ENCODE measurements at places on chromosomes 16 and 17.
A peak's percentile ranks its signal among the peaks of the same experiment; 100 is the strongest.

GRCh38 chr17:1746975-1747543 is 4.4 kb downstream of the SERPINF2 start:
- DNase-seq = no peak

DNA sequence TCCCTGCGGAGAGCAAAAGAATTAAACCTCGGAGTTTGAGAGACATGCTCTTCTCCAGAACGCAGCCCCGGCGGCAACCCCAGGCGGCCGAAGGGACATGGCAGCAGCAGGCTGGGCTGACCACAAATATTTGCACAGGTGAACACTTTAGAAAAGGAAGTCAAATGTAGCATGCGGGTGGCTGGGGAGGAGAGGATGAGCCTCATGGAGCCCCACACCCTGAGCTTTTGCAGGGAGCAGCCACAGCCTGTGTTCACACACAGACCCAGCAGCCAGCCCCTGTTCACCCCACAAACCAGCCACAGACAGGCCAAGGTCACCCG is 17.8 kb downstream of the HS3ST6 start:
- DNase-seq = no peak

DNA sequence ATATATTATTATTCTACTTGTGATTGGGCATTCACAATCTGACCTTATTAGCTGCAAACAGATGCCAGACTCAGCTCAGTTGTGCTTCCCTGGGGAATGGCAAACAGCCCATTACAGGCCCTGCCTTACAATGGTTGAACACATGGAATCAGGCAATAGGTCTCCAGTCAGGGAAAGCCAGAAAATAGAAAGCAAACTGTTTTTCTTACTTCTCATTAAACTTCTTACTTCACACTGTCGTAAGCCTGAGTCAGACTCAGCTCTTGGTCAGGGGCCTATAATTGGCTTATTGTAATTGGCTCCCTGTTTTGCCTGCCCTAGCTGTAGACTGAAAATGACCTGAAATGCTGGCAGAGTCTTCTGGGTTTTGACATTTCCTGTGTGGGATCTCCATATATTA is 77.0 kb upstream of the CA10 start:
- DNase-seq = no peak

DNA sequence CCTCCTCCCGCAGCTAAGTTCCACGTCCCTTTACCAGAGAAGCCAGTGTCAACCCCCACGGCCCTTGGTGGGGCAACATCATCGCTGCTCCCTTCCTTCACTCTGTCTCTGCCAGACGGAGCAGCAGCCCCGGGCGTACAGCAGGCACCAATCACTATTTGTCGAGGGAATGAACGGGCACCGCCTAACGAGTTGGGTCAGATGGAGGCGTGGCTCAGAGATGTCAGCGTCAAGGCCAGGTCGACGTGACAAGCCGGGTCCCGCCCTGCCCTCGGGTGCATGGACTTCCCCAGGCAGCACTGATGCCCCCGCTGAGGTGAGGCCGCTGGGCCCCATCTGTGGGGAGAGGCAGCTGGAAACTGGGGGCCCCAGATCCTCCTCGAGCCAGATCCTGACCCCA is 50.0 kb downstream of the CBFA2T3 start:
- DNase-seq = no peak

- DNase-seq = no peak
Measured at GRCh38 chr17:2900842-2901241, 104.6 kb downstream of the RAP1GAP2 start.

DNA sequence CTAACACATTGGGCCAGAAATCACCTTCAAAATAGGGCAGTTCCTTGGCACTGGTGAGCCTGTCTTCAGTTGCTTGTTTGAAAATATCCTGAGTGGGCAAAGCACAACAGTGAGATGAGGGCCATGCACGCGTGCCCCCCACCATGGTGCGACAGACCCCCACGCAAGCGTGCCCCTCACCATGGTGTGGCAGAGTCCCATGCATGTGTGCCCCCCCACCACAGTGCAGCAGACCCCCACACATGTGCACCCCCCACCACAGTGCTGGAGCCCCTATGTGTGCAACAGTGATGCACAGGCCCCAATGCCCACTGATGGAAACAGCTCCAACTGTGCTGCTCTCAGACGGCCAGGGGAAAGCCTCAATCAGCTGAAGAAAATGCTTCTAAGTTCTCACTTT is 18.8 kb upstream of the TRAP1 start:
- no peak for DNase-seq

DNA sequence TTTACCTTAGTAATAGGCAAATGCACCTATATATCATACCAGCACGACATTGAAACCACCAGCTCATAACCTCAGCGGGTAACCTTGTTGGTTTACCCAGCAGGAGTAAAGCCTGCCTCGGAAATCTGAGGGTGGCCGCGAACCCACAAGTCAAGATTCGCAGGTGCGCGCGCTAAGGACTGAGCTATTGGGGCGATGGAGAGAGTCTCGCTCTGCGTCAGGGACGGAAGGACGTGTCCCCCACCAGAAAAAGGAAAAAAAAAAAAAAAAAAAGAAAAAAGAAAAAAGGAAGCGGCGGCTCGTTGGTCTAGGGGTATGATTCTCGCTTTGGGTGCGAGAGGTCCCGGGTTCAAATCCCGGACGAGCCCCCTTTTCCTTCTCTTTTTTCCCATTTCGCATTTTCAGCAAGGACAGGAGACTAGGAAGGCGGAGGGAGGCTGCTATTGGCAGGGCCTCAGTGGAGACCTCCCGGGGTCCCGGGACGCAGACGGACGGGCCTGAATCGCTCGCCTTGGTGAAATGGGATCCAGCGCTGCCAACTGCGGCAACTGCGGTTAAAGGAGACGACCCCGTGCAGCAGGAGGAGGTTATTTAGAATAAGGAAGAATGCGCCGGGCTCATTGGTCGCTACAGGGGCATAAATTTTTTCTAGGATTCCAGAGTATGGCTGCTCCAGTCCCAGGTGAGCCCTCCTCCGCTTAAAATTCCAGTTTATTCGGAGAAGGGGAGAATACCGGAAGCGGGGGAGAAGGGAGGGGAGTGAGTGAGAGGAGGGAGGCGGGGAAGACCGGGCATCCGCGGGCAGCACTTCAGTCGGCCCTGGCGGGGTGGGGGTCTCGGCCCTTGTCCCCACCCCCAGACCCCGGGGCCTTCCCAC is at the start of gene OR1F1:
OR1F1 (plus strand) TSS at position 407 of the 877 bp plus-strand sequence.
- no peak for DNase-seq

DNA sequence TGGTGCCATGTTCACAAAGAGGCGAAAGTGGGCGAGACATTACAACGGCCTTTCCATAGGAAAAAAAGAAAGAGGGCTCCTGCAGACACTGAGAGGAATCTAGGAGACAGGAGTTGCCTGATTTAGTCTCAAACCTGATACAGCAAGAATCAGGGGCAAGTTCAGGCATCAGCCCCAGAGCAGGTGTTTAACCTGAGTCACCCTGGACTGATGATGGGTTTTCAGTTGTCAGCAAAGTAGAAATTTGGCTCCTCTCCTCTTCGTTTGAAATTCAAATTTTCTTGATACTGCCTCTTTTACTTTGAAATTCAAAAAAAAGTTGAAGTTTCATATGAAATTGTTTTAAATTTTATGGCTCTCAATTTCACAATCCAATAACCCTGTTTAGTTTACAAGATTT is 189.5 kb downstream of the ABCC12 start:
- peak; percentile 33 for DNase-seq

GRCh38 chr16:56682703-56683397 is 580 bp downstream of the MT1X start:
- no peak for DNase-seq

- no peak for DNase-seq
Measured at GRCh38 chr17:72525225-72526015, 404.6 kb downstream of the SOX9 start.

DNA sequence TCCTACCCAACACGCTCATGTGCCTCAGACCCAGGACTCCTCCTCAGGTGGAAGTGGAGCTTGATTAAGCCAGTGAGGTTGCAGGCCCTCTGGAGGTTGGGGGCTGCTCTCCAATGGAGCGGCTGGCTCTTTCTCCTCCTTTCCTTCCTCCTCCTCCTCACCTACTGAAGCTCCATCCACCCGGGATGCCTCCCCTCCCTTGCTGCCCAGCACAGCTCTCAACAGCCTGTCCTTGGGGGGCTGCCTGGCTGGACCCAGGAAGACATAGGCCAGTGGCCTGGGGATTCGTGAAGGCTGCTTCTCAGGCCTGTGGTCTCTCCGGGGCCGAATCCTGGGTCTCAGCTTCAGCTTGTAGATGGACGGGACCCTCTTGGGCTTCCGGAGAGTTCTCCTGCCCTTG is 8.2 kb downstream of the GAS2L2 start:
- no peak for DNase-seq

GRCh38 chr17:70314096-70314495 is 144.8 kb downstream of the KCNJ2 start:
- DNase-seq = no peak

GRCh38 chr17:67711916-67712315 is 5.8 kb upstream of the NOL11 start:
- no peak for DNase-seq

DNA sequence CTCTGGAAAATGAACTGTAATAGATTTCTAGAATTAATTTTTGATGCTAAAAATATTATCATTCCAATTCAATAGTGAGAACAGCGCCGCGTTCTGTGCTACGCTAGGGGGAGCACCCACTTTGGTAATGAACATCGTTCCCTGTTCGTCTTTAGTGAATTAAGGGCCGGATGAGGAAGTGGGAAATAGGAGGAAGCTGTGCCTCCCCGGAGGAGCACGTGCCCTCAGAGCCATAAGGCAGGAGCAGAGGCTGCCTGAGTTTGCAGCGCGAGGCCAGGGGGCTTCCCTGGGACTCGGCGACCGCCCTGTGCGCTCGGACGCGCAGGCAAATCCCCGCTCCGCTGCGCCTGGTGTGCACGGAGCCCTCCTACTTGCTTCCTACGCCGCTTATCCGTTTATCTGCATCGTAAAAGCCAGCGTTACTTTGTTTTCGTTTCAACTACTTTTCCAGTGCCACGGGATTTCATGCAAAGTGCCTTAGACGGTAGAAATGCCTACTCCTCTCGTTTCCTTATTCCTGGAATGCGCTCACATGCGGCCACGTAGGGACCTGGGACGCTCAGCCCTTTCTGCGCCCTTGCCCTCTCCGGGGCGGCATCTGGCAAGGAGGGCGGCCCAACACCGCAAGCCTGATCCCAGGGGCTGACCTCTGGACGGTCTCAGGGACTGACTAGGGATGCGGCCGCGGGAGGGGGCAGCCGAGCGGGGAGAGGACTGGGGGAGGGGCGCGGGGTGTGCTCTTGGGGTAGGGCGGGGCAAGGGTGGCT is 76.4 kb downstream of the KCNJ12 start:
- no peak for DNase-seq

GRCh38 chr16:1364510-1364909 is 12.8 kb downstream of the GNPTG start:
- DNase-seq = no peak

DNA sequence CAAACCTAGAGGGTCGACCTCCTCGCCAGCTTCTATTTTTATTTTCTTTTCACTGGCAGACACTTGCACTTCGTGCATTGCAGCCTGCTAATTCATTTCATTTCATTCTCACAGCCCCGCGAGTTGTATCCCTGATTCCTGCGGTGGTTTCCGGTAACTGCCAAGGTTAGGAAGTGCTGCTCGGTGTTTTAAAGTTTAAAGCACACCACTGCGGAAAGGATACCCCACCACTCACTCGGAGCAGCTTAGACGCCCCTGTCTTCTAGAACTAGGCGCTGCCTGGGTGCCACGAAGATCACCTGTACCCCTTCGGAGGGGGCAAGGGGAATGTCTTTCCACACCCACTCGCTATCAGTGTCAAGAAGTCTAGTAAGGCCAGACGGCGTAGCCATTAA is 509 bp downstream of the CNEP1R1 start:
- DNase-seq = no peak

DNA sequence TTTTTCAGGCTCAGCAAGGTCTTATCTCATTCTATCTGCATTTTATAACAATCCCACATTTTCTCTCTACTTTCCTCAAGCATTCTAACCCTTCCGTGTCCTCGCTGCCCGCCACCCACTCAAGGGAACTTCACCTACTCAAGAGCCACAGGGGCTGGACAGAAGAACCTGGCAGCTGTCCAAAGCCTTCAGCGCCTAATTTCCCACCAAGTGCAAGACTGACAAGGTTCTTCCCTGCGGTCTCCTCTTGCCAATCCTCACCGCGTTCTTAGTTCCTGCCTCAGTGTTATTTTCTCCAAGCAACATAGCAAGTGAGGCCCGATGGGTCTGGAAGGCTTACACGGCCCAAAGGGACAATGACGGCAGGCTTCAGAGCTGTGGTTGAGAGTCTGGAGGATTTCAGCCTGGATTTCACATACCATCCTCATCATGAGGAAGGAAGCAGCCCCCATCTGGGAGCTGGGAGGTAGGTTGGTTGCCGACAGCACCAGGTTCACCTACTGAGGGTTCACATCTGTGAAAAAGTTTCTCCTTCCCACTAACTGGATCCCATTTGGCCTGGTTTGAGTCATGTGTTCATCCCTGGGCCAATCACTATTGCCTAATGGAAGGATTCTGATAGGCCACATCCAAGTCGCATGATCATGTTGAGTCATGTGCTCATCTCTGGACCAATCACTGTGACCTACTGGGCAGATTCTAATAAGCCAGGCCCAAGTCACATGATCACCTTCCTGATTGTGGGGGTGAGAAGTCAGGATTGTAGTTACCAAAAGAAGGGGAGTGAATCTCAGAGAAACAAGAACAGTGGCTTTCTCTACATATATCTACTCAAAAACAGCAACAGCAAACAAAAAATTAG is 108.2 kb downstream of the N4BP1 start:
- DNase-seq = no peak
